AG10803 (cell line): ENCODE measurements at places on chromosomes 13 and 19.
A peak's percentile ranks its signal among the peaks of the same experiment; 100 is the strongest.

DNA sequence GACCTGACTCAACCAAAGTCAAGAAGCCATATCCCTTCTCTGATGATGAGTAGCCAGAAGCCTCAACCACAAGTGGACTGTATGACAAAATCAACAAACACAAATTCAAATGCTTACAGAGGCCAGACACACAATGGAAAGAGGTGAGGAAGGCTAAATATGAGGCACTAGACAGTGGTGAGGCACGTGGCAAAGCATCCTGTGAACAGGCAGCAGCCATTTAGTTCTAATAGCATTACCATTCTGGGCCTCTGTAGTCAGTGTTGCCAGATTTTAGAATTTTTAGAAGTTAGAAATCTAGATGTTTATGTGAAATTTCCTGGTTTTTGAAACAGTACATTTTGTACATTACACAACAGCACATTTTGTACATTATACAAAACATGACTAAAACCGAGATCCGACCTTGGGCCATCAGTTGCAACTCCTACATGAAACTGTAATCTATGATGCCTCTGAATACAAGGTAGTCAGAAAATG lies 403.3 kb downstream of the COG6 start:
- DNase-seq = no peak

- no peak for DNase-seq
Measured at GRCh38 chr19:55493645-55494171, 5.5 kb downstream of the SSC5D start.

- DNase-seq = peak; percentile 99
Measured at GRCh38 chr19:6103217-6103644, 7.1 kb downstream of the RFX2 start.

DNA sequence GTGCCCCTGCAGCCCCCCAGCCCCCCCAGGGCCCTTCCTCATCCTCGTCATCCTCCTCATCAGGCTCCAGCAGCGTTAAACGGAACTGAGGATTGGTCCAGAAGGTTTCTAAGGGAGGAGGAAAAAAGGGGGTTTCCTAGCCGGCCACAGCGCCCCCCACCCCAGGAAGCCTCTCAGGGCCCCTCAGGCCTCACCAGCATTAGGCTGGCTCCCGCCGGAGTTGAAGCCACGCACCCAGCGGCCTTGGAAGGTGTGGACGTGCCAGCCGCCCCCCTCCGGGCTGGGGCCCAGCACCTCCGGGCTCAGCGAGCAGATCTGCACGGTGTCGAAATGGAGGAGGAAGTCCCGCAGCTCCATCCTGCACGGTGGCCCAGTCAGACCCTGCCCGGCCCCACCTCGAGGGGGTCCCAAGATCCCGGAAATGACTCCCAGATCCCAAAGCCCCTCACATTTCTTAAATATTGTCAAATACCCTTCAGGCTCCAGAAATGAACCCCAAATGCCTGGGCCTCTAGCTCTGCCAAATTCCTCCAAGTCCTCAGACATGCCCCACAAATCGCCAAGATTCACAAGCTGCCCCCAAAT lies 6.9 kb downstream of the CAPN12 start:
- DNase-seq = no peak

DNA sequence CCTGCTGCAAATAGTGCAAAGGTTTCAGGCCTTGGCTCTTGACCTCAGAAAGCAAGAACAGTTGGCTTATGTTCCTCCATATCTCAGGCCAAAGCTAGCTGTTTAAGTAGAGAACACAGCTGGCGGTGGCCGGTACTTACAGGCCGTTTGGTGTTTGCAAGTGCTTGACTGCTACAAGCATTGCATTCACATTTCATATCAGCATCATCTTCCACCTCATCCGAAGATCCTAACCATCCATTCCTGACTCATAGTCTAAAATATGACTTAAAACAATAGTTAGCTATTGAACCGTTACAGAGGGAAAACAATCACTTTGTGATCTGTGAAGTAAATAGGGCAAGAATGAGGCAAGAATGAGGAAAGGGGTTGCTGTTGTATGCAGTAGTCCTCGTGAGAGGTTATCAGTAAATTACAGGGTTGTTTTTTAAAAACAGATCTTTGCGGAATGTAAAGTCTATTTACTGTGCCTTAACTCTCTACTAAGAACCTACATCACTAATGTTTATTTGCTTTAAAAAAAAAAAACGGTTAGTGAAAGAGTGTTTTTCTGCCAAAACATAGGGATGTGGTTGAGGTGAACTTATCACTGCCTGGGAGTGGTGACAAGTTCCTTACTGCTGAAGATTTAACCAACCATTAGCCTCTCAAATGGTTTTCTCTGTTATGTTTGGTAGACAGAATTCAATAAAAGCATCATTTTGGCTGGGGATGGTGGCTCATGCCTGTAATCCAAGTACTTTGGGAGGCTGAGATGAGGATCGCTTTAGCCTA lies 21.6 kb upstream of the WDR88 start:
- no peak for DNase-seq

GRCh38 chr13:106497079-106497478 lies 38.4 kb downstream of the EFNB2 start:
- DNase-seq = no peak

DNA sequence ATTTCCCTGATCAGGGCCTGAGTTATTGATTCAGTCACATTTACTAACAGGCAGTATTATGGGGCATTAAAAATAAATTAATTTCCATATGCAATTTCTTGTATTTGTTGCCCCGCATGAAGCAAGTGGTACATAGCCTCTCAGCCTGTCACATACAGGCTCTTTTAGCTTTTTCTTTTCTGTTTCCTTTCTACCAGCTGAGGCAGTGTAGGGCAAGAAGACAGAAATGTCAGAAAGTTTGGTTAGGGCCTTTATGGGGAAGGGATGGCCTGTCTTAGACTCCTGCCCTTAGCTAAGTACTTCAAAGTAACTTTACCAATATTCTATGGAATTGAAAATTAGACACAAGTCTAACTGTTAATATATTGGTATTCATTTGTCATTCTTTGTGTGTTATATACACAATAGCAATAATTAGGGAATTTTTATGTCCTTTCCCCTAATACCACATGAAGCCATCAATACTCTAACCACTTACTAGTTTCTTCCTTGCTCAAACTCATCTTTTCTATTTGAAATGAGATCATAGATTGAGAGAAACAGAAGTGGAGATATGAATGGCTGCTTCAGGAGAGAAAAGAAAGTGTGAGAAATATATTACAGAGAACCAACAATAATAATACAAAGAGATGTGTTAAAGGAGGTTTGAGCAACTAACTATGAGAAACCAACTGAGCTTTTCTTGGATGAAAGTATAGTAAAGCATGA lies 669.6 kb downstream of the PCDH17 start:
- DNase-seq = no peak

- no peak for DNase-seq
Measured at GRCh38 chr13:40410315-40410714, 256.1 kb downstream of the FOXO1 start.

GRCh38 chr13:45132369-45133064 lies 12.2 kb downstream of the GTF2F2 start:
- no peak for DNase-seq

DNA sequence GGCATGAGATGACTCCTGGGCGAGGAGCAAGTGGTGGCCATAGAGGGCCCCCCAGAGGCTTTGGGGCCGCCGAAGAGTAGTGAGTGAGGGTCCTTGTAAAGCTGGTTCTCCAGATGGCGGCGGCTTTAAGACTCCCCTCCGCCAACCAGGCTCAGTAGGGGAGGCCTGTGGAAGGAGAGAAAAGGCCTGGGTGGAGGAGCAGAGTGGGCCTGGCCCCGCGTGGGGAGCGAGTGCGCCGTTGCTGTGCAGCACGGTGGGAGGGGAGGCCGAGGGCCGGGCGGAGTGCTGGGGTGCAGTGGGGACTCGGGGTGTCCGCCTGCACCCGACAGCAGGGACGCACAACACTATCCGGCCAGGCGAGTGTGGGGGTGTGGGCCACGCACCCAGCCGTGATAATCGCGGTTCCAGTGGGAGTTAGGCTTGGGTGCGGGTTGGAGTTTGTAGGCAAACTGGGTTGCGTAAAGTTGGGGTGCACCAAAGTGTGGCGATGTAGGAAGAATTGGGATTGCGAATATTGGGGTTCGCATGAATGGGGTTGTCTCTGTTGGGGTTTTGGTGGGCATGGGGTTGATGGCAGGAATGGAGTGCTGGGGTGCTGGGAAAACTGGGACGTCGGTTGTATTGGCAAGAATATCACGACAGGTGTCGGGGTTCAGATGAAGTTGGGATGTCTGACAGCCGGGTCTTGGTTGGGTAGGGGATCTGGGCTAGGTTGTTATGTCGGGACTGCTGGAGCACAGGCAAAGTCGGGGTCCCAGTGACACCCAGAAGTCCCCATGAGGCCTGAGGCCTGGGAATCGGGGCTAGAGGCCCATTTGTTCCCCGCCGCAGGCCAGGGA lies 687 bp upstream of the CIRBP start:
- DNase-seq = no peak

DNA sequence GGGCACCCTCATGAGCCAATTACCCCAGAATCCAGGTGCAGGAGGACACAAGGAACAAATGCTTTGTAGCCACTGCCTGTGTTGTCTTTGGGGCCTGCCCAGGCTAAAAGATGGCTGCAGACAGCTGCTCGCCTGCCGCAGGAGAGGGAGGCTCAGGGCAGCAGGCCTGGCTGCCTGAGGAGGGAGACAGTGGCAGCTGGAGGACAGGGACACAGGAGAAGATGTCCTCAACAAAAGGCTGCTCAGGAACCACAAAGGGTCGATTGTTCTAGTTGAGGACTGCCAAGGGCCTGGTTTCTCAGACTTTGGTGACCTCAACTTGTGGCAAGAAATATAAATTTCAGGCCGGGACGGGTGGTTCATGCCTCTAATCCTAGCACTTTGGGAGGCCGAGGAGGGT lies 7.6 kb downstream of the SIRT2 start:
- no peak for DNase-seq

- no peak for DNase-seq
Measured at GRCh38 chr13:53007872-53008271, 20.7 kb upstream of the OLFM4 start.

- peak; percentile 33 for DNase-seq
Measured at GRCh38 chr19:18659281-18660050, 22.6 kb downstream of the KLHL26 start.

DNA sequence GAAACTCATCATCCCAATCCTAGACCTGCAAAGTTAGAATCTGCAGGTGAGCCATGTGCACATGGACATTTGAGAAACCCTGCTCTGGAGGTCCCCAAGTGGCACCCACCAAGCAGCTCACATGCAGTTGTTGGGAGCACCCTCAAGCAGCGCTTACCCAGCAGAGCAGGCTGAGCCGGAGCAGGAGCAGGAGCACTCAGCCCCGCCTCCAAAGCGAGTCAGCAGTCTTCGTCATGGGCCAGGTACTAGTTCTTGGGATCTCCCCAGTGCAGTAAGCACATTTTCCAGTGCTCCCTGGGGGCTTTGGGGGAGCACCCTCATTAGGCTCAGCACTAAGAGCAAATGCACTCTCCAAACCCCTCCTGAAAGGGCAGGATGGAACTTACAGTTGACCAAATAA lies 572.7 kb downstream of the IRS2 start:
- DNase-seq = no peak

GRCh38 chr19:30678168-30678567 lies 306.0 kb downstream of the ZNF536 start:
- DNase-seq = no peak

DNA sequence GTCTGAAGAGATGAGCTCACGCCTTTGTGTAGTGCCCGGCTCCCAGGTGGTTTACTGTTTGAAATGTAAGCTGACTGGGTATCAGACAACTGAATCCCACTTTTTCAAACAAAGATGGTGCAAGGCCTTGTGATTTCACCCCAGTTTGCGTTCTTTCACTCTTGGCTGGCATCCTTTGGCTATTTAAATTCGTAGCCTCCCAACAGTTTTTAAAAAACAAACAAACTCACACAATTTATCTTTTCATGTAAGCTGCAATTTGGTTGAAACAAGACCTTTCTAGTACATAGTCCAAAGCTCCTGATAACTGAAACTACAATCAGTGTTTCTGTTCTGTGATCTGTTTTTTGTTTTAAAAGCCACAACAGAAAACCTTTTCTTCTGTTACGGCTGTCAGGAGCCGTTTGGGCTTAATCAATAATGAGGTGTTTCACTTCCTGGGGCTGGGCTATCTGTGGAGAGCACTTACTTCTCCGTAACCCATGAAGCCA lies 65.1 kb upstream of the NPAS1 start:
- no peak for DNase-seq

DNA sequence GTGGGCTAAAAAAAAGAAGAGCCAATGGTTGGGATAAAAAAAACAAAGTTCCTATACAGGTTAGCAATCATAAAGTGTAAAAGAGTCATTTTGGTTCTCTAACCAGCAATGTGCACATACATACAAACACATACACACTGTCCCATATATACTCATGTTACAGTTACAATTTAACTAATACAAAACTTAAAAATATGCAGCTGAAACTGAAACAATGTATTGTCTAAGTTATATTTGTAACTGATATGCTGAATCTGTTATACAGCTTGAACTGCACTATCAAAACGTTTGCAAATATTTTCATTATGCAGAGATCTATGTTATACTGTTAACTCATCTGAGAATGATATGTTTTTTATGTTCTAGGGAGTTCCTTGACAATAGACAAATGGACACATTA lies 173.7 kb downstream of the KLF12 start:
- no peak for DNase-seq

GRCh38 chr19:38004521-38005223 lies 97.7 kb downstream of the SIPA1L3 start:
- DNase-seq = peak; percentile 97

DNA sequence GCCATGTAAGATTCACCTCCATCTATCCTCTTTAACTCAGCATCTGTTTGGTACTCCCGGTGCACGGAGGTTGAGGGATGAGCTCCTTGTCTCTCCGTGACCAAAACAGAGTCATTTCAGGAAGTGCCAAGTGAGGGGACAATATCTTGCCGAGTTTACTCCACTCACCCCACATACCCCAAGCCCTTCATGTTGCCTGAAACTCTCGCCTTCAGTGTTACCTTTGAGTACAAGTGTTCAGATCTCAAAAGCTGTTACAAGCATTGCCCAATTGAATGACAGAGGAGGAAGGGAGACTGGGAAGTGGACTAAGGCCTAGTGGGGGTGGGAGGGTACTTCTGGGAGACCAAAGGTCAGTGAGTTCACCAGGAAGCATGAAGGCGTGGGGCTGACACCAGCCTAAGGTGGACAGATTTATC lies 6.0 kb upstream of the SIGLEC12 start:
- no peak for DNase-seq

- no peak for DNase-seq
Measured at GRCh38 chr19:858868-859843, at the start of gene CFD. Gene CFD, plus strand, starts transcription at chr19:859664. Its CDS starts 26 bp downstream, at chr19:859690.

DNA sequence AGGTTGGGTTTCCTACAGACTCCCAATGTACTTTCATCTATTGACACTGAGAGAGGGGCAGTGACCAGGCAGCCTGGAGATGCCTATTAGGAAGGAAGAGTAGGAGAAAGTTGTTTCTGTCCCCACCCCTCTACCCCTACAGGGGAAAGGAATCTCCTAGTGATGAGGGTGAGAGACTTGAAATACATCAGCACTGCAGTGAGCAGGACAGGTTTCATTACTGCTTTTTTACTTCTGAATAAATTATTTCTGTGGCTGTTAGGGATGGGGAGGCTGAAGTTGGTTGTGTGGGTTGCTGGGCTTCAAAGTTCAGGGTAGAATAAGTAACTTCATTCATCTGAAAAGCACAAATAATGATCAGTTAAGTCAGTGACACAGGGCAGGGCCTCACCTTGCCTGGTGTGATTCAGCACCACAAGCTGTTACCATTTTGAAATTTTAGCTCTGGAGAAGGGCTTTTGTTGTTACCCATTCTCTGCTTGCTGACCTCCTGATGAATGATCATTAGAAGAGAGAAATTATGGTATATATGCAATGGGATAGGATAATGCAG lies 19.3 kb downstream of the CEACAM1 start:
- no peak for DNase-seq

GRCh38 chr13:46562581-46562980 lies 9.6 kb downstream of the LRCH1 start:
- DNase-seq = no peak
